CD4-positive, alpha-beta T cell treated with Interleukin-6 at 100 ng/mL for 8 hours (primary cell): ENCODE measurements at places on chromosomes 7 and 10.

DNA sequence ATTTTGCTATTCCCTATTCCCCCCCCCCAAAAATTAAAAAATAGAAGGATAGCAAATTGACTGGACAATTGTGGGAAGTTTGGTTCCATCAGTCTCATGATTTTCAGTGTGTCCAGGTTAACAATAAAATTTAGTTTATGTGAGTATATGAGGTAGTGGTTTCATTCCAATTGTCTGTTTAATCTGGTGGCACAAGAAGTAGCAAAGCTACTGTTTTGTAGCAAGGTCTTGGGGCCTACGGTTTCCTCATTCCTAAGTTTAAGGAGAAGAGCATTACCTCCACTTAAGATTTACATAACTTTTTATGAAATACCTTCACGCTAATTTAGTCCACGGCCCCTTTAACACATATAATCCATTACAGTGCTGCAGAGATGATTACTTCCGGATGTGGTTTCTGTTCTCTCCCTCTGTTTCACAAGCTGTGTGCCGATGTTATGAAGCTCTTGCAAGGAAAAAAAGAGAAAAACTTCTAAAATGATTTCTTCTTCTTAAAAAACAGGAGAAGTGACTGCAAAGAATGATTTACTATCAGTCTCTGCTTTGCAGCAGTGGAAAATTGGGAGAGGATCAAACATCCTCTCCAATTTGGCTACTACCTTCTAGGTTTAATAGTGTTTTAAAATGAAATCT is 32.7 kb upstream of the NPVF start:
- peak; percentile 51 for DNase-seq

- DNase-seq = no peak
Observed at GRCh38 chr10:25804505-25804904, 129.5 kb upstream of the MYO3A start.

DNA sequence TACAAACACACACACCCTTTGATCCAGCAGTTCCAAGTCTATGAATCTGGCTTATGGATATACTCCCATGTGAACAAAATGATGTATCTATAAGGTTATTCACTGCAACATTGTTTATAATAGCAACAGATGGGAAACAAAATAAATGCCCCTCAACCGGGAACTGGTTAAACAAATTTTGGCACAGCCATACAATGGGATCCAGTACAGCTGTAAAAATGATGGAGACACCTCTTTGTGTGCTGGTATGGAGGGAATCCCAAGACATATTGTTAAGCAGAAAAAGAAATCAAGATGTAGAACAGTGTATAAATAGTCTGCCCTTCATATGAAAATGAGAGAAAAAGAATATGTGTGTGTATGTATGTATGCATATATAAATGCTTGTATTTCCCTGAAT is 155.5 kb downstream of the SNX10 start:
- no peak for DNase-seq

- DNase-seq = no peak
Observed at GRCh38 chr10:20744821-20745220, 152.3 kb downstream of the NEBL start.

DNA sequence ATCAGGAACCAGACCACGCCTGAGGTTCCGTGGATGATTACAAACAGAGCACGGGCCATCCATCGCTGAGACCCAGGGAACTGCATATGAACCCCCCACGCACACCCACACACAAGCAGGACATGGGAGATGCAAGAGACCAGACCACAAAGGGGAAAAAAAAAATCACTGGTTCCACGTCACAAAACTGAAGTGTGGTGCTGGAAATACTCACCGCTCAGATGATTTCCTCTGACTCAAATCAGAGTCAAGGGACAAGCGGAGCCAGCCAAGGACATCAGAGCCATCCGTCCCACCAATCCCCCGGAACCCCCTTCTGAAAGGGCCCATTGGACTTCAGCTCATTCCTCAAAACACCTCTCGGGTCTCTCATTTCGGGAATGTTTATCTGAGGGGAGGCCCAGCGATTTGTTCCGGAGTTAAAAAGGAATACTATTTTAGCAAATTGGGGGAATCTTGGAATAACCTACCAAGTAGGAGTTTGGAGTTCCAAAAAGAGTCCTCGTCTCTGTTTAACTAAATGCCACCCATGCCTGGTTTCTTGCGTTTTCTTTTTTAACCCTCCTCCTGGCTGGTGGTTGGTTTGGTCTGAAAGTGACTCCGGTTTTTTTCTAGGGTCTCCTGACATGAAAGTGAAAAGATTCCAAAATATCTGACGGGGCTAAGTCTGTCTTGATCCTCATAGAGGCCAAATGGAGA is 15.0 kb downstream of the SNX8 start:
- no peak for DNase-seq

DNA sequence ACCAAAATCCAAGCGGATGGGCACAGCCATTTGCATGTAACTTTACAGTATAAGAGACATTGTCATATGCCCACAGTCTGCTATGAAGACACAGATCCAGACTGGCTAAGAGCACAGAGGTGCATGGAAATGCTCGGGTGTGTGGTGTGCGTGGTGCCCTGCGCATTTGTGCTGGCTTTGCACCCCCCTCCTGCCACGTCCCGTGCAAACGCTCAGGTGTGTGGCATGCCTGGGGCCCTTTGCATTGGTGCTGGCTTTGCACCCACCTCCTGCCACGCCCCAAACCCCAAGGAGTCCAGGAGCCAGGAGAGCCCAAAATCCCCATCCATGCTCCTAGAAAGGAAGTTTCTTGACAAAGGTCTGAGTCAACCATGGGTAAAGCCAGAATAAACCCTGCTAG is 306.2 kb downstream of the PTPRN2 start:
- DNase-seq = no peak

GRCh38 chr10:96708456-96708855 is 11.9 kb downstream of the PIK3AP1 start:
- no peak for DNase-seq

DNA sequence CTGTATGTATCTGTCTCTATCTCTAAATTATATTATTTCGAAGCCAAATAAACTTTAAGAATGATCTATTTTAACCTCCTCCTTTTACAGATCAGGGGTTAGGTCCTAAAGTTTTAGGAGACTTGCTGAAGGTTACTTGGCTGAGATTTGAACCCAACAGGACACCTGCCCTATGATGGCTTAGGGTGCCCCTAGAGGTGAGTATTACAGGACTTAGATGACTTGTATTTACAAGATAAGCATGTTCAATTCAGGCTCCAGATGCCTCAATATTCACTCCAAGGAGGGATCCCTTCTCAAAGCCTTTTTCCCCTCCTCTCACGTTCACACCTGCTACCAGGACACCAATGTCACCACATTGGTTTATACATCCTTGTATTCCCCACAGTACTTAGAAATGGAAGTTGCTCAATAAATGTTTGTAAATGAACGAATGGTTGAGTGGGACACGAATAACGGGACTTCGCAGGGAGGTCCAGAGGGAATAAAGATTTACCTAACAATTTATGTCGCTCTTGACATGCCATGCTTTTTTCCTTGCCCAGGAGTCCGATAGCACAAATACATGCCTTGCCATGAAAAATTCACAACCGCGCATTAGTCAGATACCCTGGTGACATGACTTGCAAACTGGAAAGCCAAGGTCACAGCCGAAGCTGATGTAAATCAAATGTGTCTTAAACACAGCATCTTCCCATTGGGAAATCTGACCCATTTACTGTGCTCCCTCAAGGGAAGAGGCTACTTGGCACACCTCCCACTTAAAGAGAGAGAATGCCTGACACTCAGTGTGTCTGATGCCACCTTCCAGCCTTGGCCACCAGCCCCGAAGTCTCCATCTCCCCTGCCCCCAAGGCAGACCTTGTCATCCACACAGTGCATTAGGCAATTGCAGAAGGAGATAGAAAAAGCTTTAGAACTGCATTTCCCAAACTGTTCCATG is 872.2 kb upstream of the AUTS2 start:
- no peak for DNase-seq

GRCh38 chr7:91240376-91240941 is 23.8 kb upstream of the FZD1 start:
- no peak for DNase-seq

GRCh38 chr10:120953897-120954296 is 102.7 kb downstream of the WDR11 start:
- DNase-seq = no peak

DNA sequence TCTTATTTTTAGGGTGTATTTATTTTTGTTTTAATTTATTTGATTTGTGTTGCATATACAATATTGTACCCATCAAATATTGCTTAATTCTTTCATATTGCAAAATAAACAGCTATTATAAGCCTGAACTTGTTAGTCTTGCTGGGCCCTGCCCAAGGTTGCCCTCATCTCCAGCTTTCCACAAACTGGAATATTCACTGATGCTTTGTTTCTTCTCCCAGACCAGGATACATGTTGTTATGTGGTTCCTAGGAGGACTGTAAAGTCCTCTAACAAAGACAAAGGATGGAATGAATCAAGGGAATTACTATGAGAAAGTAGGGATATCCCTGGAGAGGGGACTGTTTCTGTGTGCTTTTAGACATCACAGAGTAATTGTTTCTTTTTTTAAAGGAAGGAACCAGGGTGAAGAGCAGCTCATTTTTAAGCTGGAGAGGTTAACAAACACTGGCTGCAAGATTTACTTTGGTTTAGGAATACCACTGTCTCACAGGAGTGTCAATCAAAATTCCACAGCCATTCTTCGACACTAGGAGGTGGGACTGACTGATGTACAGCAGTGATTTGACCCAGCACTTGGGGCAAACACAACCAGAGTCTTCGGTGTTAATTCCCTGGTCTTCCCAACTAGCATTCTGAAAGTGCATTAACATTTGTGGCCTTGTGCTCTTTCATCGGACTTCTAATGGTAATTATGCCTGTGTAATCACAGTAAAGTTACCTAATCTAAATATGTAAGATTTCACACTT is 14.8 kb upstream of the CD36 start:
- DNase-seq = no peak

- DNase-seq = no peak
Observed at GRCh38 chr7:157568106-157568769, 231.4 kb downstream of the DNAJB6 start.

DNA sequence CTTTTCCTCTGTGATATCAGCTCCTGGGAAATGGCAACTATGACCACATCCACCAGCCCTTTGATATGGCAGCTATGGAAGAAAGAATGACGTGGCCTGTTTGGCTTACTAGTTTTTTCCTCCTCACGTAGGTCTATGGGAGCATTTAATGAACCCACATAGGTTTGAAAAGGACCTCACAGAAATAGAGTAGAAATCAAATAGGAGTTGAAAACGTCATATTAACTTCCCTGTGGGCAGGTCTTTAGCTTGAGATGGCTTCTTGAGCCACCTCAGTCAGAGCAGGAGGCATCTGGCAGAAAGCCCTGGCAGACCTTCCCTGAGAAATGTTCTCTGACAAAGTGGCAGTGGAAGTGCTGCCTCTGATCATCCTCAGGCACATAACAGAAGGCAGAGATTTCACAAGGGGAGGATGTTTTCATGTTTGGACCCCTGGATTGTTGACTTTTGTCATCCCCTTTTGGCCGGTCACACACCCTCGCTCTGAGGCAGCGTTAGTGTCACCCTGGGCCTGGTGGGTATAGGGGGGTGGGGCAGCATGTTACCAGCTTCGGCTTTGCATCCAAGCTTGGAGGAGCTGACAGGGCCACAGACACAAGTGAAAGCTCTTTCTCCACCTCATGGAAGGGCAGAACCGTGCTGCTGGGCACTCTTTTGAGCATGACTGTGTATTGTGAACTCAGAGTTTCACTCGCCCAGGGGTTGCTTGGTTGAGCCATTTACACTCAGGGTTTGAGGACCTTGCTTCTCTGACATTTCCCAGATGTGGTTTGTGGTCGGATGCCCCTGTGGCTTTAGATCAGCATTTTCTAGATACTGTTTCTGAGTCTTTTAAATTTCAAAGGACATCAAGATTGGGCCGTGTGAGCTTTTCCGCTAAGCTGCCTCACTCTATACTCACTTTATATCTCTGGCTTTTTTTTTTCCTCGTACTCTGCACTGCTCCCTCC is 184.2 kb downstream of the STK31 start:
- DNase-seq = peak; percentile 3

DNA sequence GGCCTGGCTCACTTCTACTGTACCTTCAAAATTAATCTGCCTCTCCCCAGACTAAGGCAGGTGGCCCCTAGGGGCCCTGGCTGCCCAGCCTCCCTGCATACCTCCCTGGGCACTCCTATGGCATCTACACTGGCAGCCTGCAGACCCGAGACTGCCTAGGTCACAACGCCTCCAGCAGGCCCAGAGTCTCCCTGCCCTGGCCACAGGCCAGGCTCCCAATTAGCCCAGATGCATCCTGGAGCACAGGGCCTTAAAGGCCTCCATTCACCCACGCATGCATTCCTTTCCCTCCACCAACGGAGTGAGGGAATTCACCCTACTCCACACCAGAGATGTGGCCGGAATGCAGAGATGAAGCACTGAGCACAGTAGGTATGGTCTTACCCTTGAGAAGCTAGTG is 1.9 kb downstream of the CHAT start:
- no peak for DNase-seq

GRCh38 chr10:122232769-122233168 is 38.3 kb upstream of the BTBD16 start:
- no peak for DNase-seq

GRCh38 chr7:105268056-105268455 is 120.7 kb downstream of the SRPK2 start:
- peak; percentile 30 for DNase-seq

- no peak for DNase-seq
Observed at GRCh38 chr7:94367949-94368348, 26.7 kb upstream of the COL1A2 start.

DNA sequence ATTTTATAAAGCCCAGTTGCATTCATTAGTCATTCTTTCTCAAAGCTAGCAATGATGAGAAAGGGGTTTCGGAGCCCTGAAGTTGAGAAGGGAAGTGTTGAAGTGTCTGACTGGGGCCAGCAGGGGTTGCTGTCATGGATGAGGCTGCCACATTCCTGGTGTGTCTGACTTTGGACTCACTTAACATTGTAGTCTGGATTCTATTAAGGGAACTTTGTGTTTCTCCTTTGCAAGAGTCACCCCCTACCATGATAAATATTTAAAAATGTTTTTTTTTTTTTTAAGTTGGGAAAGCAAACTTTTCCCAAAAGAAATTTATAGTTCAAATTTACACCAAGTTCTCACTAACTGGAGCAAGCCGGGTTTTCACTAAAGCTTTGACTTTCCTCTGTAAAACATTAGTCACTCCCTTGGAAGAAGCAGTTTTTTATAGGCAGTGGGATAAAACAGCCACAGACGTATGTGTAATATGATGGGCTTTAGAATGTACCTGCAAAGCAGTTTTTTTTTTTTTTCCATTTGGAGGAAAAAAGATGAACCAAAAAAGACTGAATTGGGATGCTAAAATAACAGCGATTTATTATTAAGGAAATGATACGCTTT is 243.6 kb downstream of the TWIST1 start:
- no peak for DNase-seq

DNA sequence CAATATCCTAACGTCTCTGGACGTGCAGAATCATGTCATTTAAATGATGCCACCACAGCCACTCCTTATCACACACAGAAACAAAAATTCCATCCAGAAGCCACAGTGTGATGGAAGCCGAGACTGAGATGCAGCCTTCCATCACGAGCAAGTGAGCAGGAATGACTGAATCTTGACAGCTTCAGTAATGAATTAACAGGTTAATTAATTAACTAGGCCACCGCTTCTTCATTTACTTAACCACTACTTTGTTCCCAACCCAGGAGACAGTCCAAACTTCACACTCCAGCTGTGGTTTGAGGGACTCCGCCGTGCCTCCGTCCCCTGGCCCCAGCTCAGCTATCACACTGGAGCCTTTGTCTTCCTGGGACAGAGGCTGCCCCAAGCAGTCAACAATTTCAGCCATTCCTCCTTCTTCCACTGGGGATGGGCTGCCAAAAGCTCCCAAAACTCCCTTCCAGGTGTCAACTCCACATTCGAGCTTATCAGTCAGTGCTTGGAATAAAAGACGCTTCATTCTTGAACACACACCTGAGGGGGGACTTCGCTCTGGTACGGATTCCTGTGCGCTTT is 65.9 kb downstream of the FGFR2 start:
- no peak for DNase-seq

GRCh38 chr10:130399425-130399950 is 263.3 kb downstream of the GLRX3 start:
- DNase-seq = no peak
